AG09309 (cell line): ENCODE measurements at places on chromosomes 5 and 9.

GRCh38 chr5:100693481-100693880 lies 158.3 kb downstream of the FAM174A start:
- no peak for DNase-seq

DNA sequence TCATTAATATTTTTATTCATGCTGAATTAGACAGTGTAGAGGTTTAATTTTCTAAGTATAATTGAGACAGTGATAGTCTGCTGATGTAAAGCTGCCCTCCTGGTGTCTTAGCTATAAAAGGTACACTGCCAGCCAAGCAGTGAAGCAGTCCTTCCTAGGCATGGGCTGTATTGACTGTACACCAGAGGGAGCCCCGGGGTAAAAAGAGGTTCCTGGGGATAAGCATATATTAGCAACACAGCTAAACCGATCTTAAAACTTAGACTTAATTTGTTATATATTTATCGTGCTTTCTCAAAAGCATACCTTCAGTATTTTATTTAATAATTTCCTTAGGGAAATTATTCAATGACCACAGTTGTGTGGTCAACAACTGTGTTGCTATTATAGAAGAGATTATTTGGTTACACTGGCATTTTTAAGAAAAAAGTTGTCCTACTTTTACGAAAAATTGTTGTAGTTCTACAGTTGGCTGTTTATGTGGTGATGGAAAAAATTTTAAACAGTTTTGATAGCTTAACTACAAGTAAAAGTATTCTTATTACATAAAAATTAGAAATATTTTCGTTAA lies 68.8 kb downstream of the ELL2 start:
- no peak for DNase-seq

- DNase-seq = no peak
Observed at GRCh38 chr9:93261281-93261680, 77.3 kb downstream of the WNK2 start.

DNA sequence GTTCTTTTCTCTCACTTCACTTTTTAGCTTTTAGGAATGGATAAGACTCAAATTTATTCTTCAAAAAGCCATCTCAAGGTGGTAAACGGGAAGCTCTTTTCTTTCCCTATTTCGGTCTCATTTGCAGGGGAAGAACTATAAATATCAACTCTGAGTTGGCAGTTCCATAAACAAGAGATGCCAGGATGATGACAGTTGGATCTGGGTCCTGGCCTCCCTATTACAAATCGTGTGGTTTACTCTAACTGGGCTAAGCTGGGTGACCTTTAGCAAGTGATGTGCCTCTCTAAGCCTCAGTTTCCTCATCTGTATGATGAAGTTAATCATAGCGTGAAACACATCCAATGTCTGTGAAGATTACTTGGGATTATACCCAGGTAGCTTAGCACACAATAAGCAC lies 44.2 kb downstream of the TLE4 start:
- DNase-seq = no peak

DNA sequence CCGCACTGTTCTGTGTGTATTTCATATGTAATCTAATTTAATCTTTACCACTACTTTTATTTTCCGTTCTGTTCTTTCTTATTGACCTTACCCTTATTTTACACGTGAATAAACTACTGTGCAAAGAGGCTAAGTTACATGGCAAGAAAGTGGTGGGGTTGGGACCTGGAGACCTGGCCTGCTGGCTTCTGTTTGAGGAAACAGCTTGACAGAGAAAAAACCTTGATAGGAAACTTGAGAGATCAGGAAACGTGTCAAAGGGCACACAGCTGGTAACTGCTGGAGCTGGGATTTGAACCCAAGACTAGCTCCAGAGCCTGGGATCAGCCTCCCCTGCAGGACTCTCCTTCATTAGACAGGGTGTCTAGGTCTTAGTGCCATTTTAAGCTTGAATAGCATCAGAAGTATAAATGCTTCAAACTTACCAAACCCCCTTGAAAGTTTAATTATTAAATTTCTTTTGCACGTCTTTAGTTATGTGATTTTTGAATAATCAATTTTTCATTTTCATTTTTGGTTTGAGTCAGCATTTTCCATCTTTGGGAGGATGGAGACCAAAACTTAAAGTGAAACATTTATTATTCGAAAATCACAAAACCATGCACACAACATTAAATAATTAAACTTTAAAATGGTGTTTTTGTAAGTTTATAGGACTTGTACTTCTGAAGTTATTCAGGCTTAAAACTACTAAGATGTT lies 129.5 kb downstream of the RGS3 start:
- DNase-seq = no peak

- DNase-seq = no peak
Observed at GRCh38 chr5:97136475-97136874, 5.9 kb downstream of the LIX1 start.

GRCh38 chr5:167863883-167864282 lies 427.6 kb upstream of the WWC1 start:
- no peak for DNase-seq

DNA sequence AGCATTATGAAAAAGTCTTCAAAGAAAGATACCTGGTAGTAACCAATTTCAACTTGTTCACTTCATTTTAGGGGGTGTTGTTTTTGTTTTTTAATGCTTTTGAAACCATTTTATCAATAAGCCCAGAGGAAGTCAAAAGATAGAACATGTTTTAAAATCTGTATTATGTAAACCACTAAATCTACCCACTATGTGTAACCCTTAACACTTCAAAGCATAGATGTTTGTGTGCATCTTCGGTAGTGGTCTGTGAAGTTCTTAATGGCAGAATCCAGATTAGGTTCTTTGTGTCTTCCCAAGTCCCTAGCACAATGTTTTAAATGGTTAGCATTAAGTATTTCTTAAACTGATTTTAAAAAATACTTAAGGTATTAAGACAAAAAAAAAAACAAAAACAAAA lies 6.3 kb downstream of the PLAA start:
- no peak for DNase-seq

DNA sequence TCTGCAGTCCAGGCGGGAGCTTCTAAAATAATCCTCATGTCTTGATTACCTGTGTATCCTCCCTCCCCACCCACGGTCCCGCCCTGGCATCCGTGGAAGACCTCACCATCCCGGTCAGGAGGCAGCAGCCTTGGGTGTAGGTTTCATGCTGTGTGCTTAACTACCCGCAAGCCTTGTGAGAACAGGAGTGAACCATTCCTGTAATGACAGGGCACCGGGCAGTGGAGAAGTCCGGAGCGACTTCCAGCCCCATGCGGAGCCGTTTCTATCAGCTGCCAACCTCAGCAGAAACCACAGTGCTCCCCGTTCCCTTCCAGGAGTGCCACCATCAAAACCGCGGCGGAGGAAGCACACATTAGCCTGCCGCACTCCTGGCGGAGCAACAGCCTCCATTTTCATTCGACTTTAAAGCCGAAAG lies 123.5 kb upstream of the LMX1B start:
- no peak for DNase-seq

DNA sequence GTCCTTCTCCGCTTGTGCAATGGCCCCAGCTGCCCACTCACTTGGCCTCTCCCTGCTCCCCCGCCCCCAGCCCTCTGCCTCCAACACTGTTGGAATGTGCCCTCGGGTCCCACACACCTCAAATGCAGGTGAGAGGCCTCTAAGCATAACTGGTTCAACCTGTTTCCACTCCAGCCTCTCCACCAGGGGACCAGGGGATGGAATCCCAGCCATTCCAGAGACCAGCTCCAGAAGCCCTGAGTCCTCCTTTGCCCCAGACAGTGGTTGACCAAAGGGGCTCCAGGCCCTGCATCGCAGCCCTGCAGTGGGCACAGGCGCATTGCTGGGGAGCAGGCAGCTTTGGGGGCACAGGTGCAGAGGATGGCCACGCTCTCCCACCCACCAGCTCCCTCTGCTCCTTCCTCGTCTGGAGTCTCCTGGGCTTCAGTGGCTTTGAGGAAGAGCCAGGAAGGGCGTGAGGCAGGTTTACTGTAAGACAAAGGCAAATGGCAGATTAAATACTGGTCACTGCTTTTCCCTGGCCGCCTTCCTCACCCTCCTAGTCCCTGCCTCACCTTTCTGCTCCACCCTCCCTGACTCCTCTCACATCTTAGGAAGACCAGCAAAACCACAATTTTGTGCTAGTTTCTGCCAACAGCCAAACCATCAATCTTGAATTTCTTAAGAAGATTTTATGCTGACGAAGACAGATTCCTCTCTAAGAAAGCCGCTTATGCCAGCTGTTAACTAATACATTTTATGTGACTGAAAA lies 29.1 kb upstream of the IRX2 start:
- no peak for DNase-seq

GRCh38 chr5:103461243-103461642 lies 101.3 kb downstream of the NUDT12 start:
- peak; percentile 61 for DNase-seq

GRCh38 chr9:82526577-82526976 lies 536.4 kb downstream of the RASEF start:
- DNase-seq = no peak

GRCh38 chr5:110439296-110439695 lies 287.2 kb downstream of the TMEM232 start:
- no peak for DNase-seq

GRCh38 chr5:1298067-1298551 lies 3.2 kb upstream of the TERT start:
- DNase-seq = no peak
